CD8-positive, alpha-beta memory T cell (primary cell): ENCODE measurements at places on chromosomes 13 and 19. TPM values are rescaled to one million over a fixed set of nuclear protein-coding genes. Genes with fewer than 3 reads are reported as not detected.

GRCh38 chr19:14505488-14506239 lies 9.7 kb upstream of the GIPC1 start:
- no peaks in the 10 kb centered on the region for H3K36me3 ChIP-seq
- no peaks in the 10 kb centered on the region for H3K27me3 ChIP-seq
- peak overlapping the region; percentile 25 for H3K27ac ChIP-seq
- H3K4me3 ChIP-seq, result peak overlapping the region; percentile 37
- H3K4me1 ChIP-seq, result peaks cover 55% of the 10 kb centered on the region

- H3K27me3 ChIP-seq, result no peaks in the 10 kb centered on the region
- no peak overlapping the region for H3K4me3 ChIP-seq
- DNase-seq, result no peak
- no peaks in the 10 kb centered on the region for H3K4me1 ChIP-seq
These were observed 163.0 kb downstream of the FGF9 start for GRCh38 chr13:21833921-21834320.

DNA sequence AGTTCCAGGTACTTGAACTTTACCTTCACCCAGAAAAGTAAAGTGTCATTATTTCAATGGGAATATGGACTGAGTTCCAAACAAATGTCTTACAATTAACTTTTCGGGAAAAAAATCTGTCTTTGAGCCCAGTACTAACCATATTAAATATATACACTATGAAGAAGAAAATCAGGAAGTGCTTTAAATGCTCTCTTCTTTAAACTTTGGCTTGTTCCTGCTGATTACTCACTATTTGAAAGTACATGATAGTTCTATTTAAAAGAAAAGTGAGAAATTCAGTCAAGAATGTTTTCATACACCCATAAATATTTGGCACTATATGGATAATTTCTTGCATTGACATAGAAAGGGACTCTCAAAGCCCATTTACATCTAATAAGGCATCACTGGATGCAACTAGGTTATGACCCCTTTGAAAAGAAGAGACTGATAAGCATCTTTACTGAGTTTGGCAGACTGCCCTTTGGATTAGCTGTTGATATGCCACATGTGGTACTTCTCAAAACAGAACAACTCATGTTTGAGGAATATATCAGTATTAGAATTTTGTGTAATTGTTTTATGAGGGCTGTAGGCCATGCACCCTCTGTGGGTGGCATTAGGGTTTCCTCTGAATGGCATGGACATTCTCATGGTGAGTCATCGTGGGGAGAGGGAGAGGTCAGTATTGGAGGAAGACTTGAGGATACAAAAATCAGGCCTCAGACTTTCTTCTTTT lies 25.0 kb upstream of the VWA8 start:
- H3K4me1 ChIP-seq, result no peaks in the 10 kb centered on the region
- no peaks in the 10 kb centered on the region for H3K36me3 ChIP-seq
- H3K27me3 ChIP-seq, result no peaks in the 10 kb centered on the region
- no peak overlapping the region for H3K27ac ChIP-seq
- H3K4me3 ChIP-seq, result no peak overlapping the region
- DNase-seq, result no peak

GRCh38 chr13:110642291-110642981 lies 27.1 kb downstream of the NAXD start:
- no peak for DNase-seq
- H3K27me3 ChIP-seq, result no peaks in the 10 kb centered on the region
- H3K4me3 ChIP-seq, result no peak overlapping the region
- no peak overlapping the region for H3K27ac ChIP-seq

- no peak overlapping the region for H3K27ac ChIP-seq
- no peaks in the 10 kb centered on the region for H3K4me1 ChIP-seq
- no peaks in the 10 kb centered on the region for H3K27me3 ChIP-seq
- H3K4me3 ChIP-seq, result no peak overlapping the region
- DNase-seq, result no peak
These were observed 324.1 kb upstream of the PCDH9 start for GRCh38 chr13:67554286-67554685.

GRCh38 chr13:77521194-77521593 lies 14.3 kb upstream of the SCEL start:
- no peak for DNase-seq
- no peak overlapping the region for H3K27ac ChIP-seq
- H3K4me1 ChIP-seq, result no peaks in the 10 kb centered on the region
- H3K27me3 ChIP-seq, result no peaks in the 10 kb centered on the region

- H3K36me3 ChIP-seq, result no peaks in the 10 kb centered on the region
- H3K27me3 ChIP-seq, result no peaks in the 10 kb centered on the region
- no peak overlapping the region for H3K4me3 ChIP-seq
- H3K27ac ChIP-seq, result no peak overlapping the region
- H3K4me1 ChIP-seq, result no peaks in the 10 kb centered on the region
These were observed 118.7 kb downstream of the FOXO1 start for GRCh38 chr13:40547591-40548315.

- H3K27ac ChIP-seq, result no peak overlapping the region
- no peak for DNase-seq
- H3K4me3 ChIP-seq, result no peak overlapping the region
- no peaks in the 10 kb centered on the region for H3K4me1 ChIP-seq
These were observed 5.9 kb downstream of the CEACAM19 start for GRCh38 chr19:44677019-44677811.

DNA sequence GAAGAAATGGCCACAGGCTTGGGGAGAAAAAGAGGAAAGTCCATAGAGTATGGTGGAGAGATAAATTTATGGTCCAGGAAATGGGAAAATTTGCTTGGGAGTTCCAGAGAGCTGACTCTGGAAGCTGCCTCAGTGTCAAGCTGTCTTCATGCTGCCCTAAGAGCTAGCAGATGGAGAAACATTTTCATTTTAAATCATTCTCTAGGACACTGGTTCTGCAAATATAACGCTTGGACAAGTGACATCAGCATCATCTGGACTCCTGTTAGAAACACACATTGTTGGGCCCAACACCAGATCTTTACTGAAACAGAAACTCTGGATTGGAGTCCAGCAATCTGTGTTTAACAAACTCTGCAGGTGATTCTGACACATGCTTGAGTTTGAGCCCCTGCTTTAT lies 592.0 kb upstream of the KLF12 start:
- DNase-seq, result no peak
- H3K4me1 ChIP-seq, result no peaks in the 10 kb centered on the region
- H3K4me3 ChIP-seq, result no peak overlapping the region
- H3K36me3 ChIP-seq, result no peaks in the 10 kb centered on the region

DNA sequence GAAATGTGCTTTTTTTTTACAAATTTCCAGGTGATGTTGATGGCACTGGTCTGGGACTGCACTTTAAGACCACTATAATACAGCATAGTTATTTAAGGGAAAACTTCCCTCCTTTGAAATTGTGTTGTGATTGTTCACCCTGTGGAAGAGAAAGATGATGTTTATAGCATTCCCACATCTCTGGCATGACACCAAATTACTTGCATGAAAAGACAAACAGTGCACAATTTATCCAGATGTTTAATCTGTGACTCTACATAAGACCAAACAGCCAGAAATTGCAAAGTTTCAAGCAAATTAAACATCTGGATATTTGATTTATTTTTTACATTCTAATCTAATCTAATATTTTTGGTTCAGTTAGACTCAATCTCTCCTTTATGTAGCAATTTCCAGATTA lies 51.6 kb downstream of the UFM1 start:
- no peaks in the 10 kb centered on the region for H3K27me3 ChIP-seq
- H3K4me3 ChIP-seq, result no peak overlapping the region
- no peak for DNase-seq
- H3K36me3 ChIP-seq, result no peaks in the 10 kb centered on the region

DNA sequence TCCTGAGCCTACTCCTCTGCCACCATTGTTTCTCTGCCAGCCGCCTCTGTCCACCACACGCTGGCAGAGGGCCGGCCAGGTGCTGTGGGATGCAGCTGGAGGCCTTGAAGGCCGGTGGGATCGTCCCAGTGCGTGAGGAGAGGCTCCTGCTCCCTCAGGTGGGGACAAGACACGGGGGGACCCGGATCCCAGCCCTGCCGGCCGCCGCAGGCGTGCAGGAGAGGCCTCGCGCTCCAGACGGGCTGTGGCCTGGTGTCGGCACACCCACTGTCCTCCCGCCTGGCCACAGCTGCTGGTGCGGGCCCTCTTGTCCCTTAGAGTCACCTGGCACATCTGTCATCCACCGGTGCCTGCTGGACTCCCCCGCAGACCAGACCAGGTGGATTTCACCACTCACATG lies 18.1 kb upstream of the GNA15 start:
- no peak for DNase-seq
- H3K27ac ChIP-seq, result no peak overlapping the region
- no peaks in the 10 kb centered on the region for H3K4me1 ChIP-seq
- no peak overlapping the region for H3K4me3 ChIP-seq
- no peaks in the 10 kb centered on the region for H3K36me3 ChIP-seq

- H3K27ac ChIP-seq, result no peak overlapping the region
- no peak overlapping the region for H3K4me3 ChIP-seq
- DNase-seq, result no peak
- H3K27me3 ChIP-seq, result no peaks in the 10 kb centered on the region
These were observed 389.4 kb downstream of the RFC3 start for GRCh38 chr13:34207334-34207733.

GRCh38 chr13:33583398-33583797 lies 234.6 kb upstream of the RFC3 start:
- no peak overlapping the region for H3K4me3 ChIP-seq
- no peaks in the 10 kb centered on the region for H3K27me3 ChIP-seq
- no peak for DNase-seq
- H3K36me3 ChIP-seq, result no peaks in the 10 kb centered on the region
- H3K27ac ChIP-seq, result no peak overlapping the region

GRCh38 chr13:20064128-20064527 lies 96.7 kb downstream of the GJA3 start:
- H3K4me1 ChIP-seq, result no peaks in the 10 kb centered on the region
- DNase-seq, result no peak
- H3K27ac ChIP-seq, result no peak overlapping the region
- peaks cover 48% of the 10 kb centered on the region for H3K36me3 ChIP-seq
- H3K27me3 ChIP-seq, result no peaks in the 10 kb centered on the region

GRCh38 chr13:90388887-90389452 lies 958.5 kb upstream of the MIR17HG start:
- no peak overlapping the region for H3K27ac ChIP-seq
- H3K27me3 ChIP-seq, result no peaks in the 10 kb centered on the region
- H3K4me1 ChIP-seq, result no peaks in the 10 kb centered on the region
- DNase-seq, result no peak
- no peak overlapping the region for H3K4me3 ChIP-seq
- no peaks in the 10 kb centered on the region for H3K36me3 ChIP-seq

DNA sequence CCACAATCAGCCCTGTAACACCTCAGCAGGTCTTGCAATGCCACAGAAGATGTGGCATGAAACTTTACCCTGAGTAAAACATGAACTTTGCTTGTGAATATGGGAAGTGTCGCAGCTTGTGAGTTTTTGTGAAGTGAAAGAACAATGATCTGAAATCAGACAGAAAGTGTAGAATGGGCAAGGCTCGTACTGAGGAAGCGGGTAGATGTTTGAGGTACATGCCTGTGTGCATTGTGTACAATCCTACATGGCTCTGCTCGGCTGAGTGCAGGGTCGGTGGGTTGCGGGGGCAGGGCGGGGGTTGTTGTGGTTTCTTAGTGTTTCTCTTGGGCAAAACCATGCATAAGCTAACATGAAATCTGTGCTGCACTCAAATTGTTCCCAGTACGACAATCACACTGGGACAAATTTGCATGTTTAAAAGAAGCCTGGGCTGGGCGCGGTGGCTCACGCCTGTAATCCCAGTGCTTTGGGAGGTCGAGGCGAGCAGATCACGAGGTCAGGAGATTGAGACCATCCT lies 1.1 kb downstream of the NLRP13 start:
- no peaks in the 10 kb centered on the region for H3K36me3 ChIP-seq
- H3K4me3 ChIP-seq, result no peak overlapping the region
- DNase-seq, result no peak
- H3K27ac ChIP-seq, result no peak overlapping the region
- H3K27me3 ChIP-seq, result no peaks in the 10 kb centered on the region
- no peaks in the 10 kb centered on the region for H3K4me1 ChIP-seq

DNA sequence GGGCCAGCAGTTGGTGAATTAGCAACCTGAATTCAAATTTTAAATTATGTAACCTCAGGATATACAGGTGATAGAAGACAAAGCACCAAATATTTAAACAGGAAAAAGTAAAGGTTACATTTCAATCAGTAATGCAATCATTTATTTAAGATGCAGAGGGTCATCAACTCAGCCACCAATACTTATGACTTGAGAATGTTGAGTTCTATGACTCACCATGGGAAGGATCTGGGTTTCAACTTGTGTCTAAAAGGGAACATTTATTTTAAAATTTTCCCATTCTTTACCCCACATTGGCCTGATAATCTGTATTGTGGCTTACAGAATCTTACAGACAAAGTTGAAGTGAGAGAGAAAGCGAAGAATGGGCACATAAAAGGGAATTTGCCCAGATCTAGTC lies 418.0 kb downstream of the NDFIP2 start:
- no peak overlapping the region for H3K4me3 ChIP-seq
- DNase-seq, result no peak
- no peaks in the 10 kb centered on the region for H3K4me1 ChIP-seq
- no peak overlapping the region for H3K27ac ChIP-seq
- H3K36me3 ChIP-seq, result no peaks in the 10 kb centered on the region

- no peak for DNase-seq
- no peak within 1 kb of the TSS for H3K4me3 ChIP-seq
- peaks cover 8% of the 10 kb centered on the region for H3K36me3 ChIP-seq
- H3K27me3 ChIP-seq, result peaks cover 18% of the 10 kb centered on the region
- H3K4me1 ChIP-seq, result peaks cover 21% of the 10 kb centered on the region
These were observed at the start of gene TGFBR3L for GRCh38 chr19:7914598-7915045. Gene TGFBR3L (plus strand): TSS chr19:7914830.

- DNase-seq, result peak; percentile 91
- peak overlapping the region; percentile 68 for H3K27ac ChIP-seq
- no peaks in the 10 kb centered on the region for H3K27me3 ChIP-seq
These were observed 29.1 kb downstream of the VAV1 start for GRCh38 chr19:6801485-6802086.

- H3K27me3 ChIP-seq, result peaks cover 50% of the 10 kb centered on the region
- no peaks in the 10 kb centered on the region for H3K36me3 ChIP-seq
- H3K27ac ChIP-seq, result no peak overlapping the region
These were observed 4.4 kb upstream of the ATP1A3 start for GRCh38 chr19:41998246-41999020.

DNA sequence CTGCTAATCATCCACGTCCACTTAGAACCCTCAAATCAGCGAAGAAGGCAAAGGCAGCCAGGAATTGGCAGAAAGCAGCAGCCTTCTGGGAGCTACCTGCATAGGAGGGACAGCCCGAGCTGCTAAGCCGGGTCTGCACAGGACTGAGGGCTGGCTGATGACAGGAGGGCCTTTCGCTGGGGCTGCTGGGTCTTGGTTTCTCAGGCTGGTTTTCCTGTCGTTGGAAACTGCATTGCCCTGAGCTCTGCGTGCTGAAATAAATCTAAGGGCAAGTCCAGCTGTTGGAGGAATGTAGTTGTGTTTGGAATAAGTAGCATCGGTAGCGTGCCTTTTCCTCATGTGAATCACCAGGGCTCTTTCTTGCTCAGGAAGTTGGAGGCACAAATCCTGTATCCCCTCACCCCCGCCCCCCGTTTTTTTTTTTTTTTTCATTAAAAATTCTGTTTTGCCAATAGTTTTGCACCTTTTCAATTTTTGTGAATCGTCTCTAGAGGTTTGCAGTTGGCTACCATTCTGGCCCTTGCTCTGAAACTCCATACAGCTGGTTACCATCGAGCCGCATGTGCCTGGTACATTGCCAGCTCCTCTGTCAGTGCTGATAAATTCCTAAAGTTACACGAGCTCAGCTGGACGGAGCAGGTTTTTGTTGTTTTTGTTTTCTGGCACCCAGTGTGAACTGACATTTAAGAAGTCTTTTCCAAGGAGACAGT lies 193.9 kb upstream of the RNF113B start:
- no peak overlapping the region for H3K27ac ChIP-seq
- H3K4me1 ChIP-seq, result no peaks in the 10 kb centered on the region
- H3K36me3 ChIP-seq, result no peaks in the 10 kb centered on the region
- no peak for DNase-seq
- no peak overlapping the region for H3K4me3 ChIP-seq

Gene FXYD1
- total RNA-seq, result not detected

Gene FARP1
- total RNA-seq, result 0.26 TPM

Gene KIR2DL1
- total RNA-seq, result 0.13 TPM

Gene ZNF331
- 18.6 TPM for total RNA-seq

Gene LILRB5
- total RNA-seq, result 0.44 TPM

Gene SPRED3
- 0.33 TPM for total RNA-seq

Gene ATP8B3
- total RNA-seq, result 0.97 TPM
